ENCODE measurements at places on chromosomes 12 and 14.

GRCh38 chr14:76836029-76836630 is 9.9 kb downstream of the LRRC74A start:
- DNase-seq, result no peak

DNA sequence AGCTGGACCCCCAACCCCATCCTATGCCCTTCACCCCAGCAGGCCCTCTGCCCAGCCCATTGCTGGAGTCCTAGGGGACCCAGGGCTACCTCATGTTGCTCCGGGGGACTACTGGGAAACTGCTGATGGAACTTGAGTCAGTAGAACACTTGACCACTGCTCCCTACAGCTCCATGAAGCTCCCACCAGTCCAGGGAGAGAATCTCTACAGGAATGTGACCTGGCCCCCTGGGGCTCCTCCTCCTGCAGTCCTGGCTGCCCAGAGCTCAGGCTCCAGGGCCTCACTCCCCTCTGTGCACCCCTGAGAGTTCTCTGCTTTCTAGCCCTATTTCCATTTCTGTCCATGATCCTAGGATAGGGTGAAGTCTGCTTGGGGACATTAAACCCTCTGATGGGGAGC is 10.8 kb upstream of the AQP2 start:
- peak; percentile 27 for DNase-seq

- no peak for DNase-seq
Observed at GRCh38 chr12:22348208-22348607, 13.7 kb upstream of the ST8SIA1 start.

- no peak for DNase-seq
Observed at GRCh38 chr14:72480464-72481243, 413.2 kb downstream of the DPF3 start.

- peak; percentile 60 for DNase-seq
Observed at GRCh38 chr14:99460793-99461192, 19.9 kb downstream of the SETD3 start.
